ENCODE measurements at places on chromosomes 5 and 9. TPM values are rescaled to one million over a fixed set of nuclear protein-coding genes. Genes with fewer than 3 reads are reported as not detected.

DNA sequence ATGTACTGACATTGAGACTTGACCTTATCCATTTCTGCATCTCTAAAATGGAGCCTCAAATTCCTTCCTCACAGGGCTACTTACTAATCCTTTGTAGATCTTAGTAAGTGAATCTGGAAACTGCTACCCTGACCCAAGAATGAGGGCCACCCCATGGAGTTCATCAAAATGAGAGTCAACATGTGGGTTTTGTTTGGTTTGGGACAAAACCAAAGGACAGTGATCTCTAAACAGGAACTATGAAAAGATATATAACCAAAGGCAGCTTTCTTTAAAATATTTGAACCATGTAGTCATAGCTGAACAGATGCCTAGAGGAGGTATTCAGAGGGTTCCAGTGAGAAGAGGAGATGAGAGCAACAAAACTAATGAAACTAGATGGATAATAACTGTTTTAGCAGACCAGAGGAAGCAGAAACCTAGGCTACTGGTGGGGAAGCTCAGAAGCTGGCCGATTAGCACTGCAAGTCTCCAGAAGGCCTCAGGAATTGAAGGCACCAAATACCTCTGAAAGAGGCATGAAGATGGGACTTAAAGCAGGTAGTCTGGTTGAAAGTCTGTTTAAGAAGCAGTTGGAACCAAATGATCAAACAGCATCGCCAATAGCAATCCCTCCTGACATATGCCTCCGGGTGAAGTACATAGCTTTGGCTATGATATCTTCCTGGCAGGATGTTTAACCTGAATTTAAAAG is 45.8 kb downstream of the THOC3 start:
- peak; percentile 99 for DNase-seq
- H3K27ac ChIP-seq, result peak overlapping the region; percentile 77
- no peaks in the 10 kb centered on the region for H3K36me3 ChIP-seq

GRCh38 chr5:113056988-113057387 is 80.4 kb downstream of the DCP2 start:
- peaks cover 48% of the 10 kb centered on the region for H3K36me3 ChIP-seq
- no peaks in the 10 kb centered on the region for H3K27me3 ChIP-seq
- H3K4me3 ChIP-seq, result no peak overlapping the region

GRCh38 chr9:95879591-95879990 is 4.1 kb downstream of the ERCC6L2 start:
- DNase-seq, result no peak
- no peaks in the 10 kb centered on the region for H3K4me1 ChIP-seq
- peaks cover 10% of the 10 kb centered on the region for H3K36me3 ChIP-seq
- H3K27me3 ChIP-seq, result no peaks in the 10 kb centered on the region
- H3K27ac ChIP-seq, result peak overlapping the region; percentile 13

Gene C1QTNF3
- 1.0 TPM for polyA plus RNA-seq

GRCh38 chr5:143056339-143056704 is 286.1 kb downstream of the ARHGAP26 start:
- DNase-seq, result peak; percentile 51
- H3K4me3 ChIP-seq, result no peak overlapping the region
- no peaks in the 10 kb centered on the region for H3K27me3 ChIP-seq
- H3K4me1 ChIP-seq, result peaks cover 22% of the 10 kb centered on the region

GRCh38 chr9:91150998-91151717 is 210.6 kb downstream of the AUH start:
- peaks cover 2% of the 10 kb centered on the region for H3K4me1 ChIP-seq
- peak; percentile 81 for DNase-seq
- no peaks in the 10 kb centered on the region for H3K27me3 ChIP-seq
- no peaks in the 10 kb centered on the region for H3K36me3 ChIP-seq
- no peak overlapping the region for H3K27ac ChIP-seq
- no peak overlapping the region for H3K4me3 ChIP-seq

DNA sequence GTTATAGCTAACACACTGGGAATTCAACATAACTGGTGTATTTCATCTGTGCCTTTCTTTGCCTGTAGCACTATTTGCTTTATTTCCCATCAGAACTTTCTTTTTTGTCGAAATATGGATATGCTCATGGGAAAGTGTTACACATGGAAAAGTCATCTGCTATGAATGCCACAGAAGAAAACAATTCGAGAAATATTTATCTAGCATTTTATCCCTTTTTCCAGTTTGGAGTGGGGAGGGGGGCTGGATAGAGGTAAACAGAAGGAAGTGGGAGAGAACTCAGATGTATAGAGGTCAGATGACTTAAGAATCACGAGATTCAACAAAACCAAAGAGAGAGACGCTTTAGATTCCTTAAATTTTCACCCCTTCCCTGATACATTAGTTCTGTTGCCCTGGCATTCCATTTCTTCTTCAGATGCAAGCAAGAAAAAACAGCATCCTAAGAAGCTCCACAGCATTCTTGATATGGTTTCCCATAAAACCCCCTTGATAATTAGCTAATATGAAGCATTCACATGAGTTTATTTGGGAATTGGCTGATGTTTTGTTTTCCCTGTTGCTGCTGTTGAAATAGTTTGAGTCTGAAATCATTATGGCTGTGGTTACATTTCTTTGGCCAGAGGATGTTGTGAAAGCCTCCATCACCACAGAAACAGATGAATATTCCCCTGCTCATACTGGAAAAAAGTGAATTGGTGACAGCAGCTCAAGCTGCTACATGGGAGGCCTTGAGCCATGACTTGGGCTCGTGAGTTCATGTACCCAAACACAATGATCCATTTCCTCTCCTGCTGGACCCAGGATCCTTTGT is 335.8 kb upstream of the DAB2 start:
- no peak overlapping the region for H3K4me3 ChIP-seq
- H3K27me3 ChIP-seq, result no peaks in the 10 kb centered on the region
- H3K27ac ChIP-seq, result peak overlapping the region; percentile 80
- H3K36me3 ChIP-seq, result no peaks in the 10 kb centered on the region
- DNase-seq, result peak; percentile 94

- no peaks in the 10 kb centered on the region for H3K36me3 ChIP-seq
- no peaks in the 10 kb centered on the region for H3K27me3 ChIP-seq
- H3K4me1 ChIP-seq, result peaks cover 9% of the 10 kb centered on the region
- H3K4me3 ChIP-seq, result no peak overlapping the region
- DNase-seq, result no peak
Measured at GRCh38 chr5:159456261-159456660, 126.0 kb upstream of the IL12B start.

DNA sequence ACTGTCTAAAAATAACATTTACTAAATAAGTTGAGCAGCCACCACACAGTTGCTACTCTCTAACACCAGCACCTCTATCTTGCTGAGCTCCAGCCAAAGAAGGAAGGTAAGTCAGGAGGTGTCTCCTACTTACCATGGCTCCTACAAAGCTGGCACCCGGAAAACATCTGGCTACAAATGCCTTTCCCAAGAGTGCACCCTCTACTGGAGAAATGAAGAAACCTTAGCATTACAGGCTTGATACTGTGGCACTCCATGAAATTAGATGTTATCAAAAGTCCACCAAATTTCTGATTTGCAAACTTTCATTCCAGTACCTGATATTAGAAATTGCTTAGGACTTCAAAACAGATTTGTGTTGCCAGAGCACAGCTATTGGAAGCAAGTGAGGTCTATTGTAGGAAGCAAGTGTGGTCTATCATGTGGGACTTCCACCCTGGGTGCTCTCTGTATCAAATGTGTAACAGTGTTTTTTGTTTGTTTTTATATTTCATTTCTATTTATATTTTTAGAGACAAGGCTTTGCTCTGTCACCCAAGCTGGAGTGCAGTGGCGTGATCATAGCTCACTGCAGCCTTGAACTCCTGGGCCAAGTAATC is 25.7 kb upstream of the RFK start:
- no peak overlapping the region for H3K4me3 ChIP-seq
- no peak for DNase-seq
- H3K36me3 ChIP-seq, result no peaks in the 10 kb centered on the region

Gene C5orf63
- polyA plus RNA-seq, result 0.86 TPM

Gene CDC20B
- polyA plus RNA-seq, result not detected

DNA sequence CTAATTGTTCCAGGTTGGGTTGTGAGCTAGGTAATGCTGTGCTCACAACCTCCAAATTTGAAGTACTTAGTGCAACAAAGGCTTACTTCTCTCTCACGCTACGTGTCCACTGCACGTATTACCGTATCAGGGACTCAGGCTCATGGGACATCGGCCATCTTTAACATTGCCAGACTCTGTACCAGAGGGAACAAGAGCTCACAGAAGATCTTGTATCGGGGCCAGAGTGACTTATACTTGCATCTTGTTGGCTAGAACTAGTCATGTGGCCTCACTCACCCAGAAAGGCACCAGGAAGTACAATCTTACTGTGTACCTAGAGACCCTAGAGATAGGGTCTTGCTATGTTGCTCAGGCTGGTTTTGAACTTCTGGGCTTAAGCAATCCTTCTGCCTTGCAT is 81.1 kb upstream of the KLF9 start:
- H3K36me3 ChIP-seq, result no peaks in the 10 kb centered on the region
- H3K4me3 ChIP-seq, result no peak overlapping the region
- H3K27me3 ChIP-seq, result no peaks in the 10 kb centered on the region
- H3K4me1 ChIP-seq, result 0 out of 2 replicates have a peak, but pooled peaks cover 2% of the 10 kb centered on the region

DNA sequence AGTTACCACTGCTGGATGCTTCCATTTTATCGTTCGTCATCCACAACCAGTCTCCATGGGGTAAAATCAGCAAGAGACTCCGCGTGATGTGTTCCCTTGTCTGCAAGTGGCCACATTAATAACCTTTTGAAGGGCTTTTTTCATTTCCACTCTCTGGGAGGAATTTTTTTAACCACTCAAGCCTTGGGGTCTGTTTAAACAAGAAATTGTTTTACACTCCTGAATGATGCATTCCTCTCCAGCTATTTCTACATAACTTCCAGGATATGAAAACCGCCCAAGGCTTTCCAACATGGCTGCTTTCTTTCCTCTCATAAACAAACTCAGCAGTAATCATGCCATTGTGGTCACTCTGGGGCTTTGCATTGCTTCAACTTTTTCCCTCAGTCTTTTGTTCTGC is 217.2 kb upstream of the DAPK1 start:
- peaks cover 31% of the 10 kb centered on the region for H3K4me1 ChIP-seq
- H3K36me3 ChIP-seq, result no peaks in the 10 kb centered on the region
- no peak overlapping the region for H3K4me3 ChIP-seq
- peak; percentile 92 for DNase-seq
- H3K27ac ChIP-seq, result peak overlapping the region; percentile 95

- H3K4me1 ChIP-seq, result no peaks in the 10 kb centered on the region
- H3K27me3 ChIP-seq, result peaks cover 13% of the 10 kb centered on the region
- H3K27ac ChIP-seq, result no peak overlapping the region
- H3K4me3 ChIP-seq, result no peak overlapping the region
Measured at GRCh38 chr5:133408322-133408721, 204.0 kb downstream of the FSTL4 start.

Gene PGM5
- 8.3 TPM for polyA plus RNA-seq

Gene PRELID2
- 4.9 TPM for polyA plus RNA-seq

DNA sequence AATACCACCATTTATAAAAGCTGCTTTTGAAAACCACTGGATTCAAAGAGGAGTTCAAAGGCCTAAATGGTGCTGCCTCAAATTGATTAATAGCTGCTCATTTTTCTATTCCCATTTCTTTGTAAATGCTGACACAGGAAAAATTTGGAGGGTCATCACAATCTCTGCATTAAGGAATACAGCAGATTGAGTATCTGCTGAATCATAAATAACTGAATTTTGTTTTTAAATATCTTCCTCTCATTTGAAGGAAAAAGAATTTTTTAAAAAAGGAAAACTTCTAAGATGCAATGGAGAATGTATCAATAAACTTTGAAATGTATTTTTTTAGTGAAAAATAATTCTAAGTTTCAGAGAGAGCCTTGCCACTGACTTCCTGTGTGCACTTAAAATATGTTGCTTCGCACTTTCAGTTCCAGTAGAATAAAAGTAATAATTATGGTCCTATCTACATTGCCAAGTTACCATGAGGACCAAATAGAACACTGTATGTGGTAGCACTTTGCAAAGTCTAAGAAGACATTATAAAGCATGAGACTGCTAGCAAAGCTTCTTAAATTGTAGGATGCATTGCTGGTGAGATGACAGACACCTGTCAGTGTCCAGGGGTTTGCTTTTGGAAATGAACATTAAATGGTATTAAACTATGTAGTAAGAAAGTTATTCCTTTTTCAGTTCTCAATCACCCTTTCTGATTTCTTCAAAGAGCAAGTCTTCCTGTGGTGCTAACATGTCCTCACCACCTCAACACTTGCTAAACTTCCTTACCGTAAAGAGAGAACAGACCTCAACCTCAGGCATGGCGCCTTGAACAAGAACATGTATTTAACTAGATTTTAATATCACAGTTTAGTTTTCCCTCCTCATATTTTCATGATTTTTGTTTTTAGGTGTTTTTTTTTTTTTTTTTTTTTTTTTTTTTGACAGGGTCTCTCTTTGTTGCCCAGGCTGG is 555.1 kb downstream of the EBF1 start:
- no peak overlapping the region for H3K27ac ChIP-seq
- DNase-seq, result no peak
- H3K36me3 ChIP-seq, result no peaks in the 10 kb centered on the region
- no peak overlapping the region for H3K4me3 ChIP-seq

DNA sequence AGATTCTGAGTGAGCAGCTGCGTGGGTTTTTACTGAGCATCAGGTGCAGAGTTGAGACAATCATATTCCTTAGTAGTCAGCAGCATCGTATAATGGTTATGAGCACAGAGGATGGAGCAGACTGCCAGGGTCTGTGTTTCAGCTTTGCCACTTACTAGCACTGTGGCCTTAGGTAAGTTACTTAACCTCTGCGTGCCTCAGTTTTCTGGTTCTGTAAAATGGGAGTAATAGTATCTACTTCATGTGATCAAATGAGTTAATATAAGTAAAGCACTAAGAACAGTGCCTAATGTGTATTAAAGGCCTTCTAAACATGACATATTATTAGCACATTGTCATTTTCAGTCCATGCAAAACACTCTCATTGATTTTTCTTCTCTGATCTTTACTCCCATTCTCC is 4.8 kb upstream of the BTF3 start:
- no peaks in the 10 kb centered on the region for H3K36me3 ChIP-seq
- DNase-seq, result no peak
- no peaks in the 10 kb centered on the region for H3K4me1 ChIP-seq

Gene CEL
- polyA plus RNA-seq, result 0.75 TPM

DNA sequence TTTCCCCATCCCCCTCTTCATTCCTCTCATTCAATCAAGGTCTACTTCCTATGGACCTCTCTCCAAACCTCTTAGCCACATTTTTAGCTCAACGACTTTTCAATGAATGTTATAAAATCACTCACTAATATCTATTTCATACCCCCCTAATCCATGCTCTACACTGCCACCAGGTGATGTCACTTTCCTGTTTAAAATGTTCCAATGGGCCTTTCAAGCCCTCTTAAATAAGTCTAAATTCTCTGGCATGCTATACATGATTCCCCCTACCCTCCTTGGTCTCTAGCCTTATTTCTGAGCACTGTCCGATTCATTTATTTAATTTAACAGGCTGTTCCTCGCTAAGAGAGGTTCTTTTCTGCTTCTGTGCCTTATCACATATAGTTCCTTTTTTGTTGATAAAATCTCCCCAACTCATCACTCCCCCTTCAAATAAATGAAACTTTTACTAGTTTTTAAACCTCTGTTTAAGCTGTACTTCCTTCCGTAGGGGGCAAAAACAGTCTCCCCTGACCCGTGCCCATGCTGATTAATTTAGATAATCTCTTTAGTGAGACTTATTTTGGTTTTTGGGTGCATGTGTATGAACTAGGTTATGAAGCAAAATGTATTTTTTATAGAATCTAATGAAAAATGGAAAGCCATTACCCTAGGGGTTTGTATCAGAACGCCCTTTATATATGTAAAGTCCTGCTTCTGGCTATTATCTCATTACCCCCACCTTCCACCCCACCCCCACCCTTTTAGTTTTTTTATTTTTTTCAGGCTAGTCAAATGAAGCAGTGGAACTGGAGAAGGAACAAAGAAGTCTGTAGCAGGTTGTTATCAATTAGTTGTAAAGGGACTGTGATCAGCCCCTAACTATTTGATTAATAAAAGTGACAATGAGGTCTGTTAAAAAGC is 9.0 kb downstream of the ABHD17B start:
- H3K27ac ChIP-seq, result no peak overlapping the region
- DNase-seq, result no peak
- H3K4me1 ChIP-seq, result no peaks in the 10 kb centered on the region
- H3K4me3 ChIP-seq, result no peak overlapping the region
- H3K36me3 ChIP-seq, result no peaks in the 10 kb centered on the region

Data from IMR-90 (cell line).